ENCODE measurements at places on chromosomes 13 and 19.
A peak's percentile ranks its signal among the peaks of the same experiment; 100 is the strongest.

GRCh38 chr13:44287958-44288357 is 85.7 kb upstream of the SERP2 start:
- DNase-seq: no peak

- no peak for DNase-seq
Measured at GRCh38 chr19:16386619-16387240, 62.1 kb downstream of the KLF2 start.

GRCh38 chr19:10421240-10422045 is 1.1 kb downstream of the PDE4A start:
- no peak for DNase-seq

GRCh38 chr13:93233997-93234416 is 7.4 kb downstream of the GPC6 start:
- no peak for DNase-seq

GRCh38 chr13:104595511-104595910 is 1529.3 kb upstream of the SLC10A2 start:
- DNase-seq: no peak

GRCh38 chr13:86087244-86087643 is 288.0 kb upstream of the SLITRK6 start:
- no peak for DNase-seq

DNA sequence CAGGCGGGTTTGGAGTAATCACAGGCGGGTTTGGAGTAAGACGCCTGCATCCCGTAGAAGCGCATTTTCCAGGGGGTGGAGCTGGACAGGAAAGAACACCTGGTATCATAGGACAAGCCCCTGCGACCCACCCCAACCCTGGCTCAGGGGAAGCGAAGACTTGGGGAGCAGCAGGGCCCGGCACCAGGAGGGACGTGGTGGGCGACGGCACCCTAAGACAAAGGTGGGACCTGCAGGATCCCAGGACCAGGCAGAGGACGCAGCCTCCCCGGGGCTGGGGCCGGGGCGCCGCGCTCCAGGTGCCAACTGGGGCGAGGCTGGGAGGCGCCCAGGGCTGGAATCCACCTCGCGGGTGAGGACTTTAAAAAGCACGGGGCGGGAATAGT is 520 bp downstream of the ZNF600 start:
- peak; percentile 12 for DNase-seq

- no peak for DNase-seq
Measured at GRCh38 chr19:47152205-47152604, 21.6 kb downstream of the SAE1 start.

DNA sequence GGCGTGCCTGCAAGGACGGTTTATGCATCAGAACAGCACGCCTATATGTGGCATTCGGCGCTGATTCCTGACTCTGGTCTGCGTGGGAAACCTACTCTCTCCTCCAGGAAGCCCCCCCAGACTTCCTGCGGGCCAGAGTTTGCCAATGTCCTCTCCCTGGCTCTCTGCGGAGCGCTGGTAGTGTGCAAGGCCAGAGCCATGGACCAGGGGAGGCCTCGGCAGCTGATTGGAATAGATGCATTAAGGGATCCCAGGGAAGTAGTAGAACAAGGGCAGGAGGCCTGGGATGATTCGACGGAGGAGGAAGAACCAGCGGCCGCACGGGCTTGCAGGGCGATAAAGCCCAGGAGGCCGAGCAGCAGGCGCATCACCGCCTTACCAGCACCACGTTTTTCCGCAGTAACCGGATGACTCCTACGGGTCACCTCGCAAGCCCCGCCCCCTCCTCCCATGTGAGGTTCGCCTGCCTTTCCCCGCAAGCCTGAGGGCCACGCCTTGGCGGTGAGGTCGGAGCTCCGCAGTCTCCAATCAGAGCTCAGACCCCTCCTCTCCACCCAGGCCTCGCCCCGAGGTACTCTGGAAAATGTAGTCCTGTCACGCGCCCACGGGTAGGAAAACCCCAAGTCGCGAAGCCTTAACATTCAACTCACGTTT is 5.0 kb downstream of the CLEC11A start:
- DNase-seq: peak; percentile 69

DNA sequence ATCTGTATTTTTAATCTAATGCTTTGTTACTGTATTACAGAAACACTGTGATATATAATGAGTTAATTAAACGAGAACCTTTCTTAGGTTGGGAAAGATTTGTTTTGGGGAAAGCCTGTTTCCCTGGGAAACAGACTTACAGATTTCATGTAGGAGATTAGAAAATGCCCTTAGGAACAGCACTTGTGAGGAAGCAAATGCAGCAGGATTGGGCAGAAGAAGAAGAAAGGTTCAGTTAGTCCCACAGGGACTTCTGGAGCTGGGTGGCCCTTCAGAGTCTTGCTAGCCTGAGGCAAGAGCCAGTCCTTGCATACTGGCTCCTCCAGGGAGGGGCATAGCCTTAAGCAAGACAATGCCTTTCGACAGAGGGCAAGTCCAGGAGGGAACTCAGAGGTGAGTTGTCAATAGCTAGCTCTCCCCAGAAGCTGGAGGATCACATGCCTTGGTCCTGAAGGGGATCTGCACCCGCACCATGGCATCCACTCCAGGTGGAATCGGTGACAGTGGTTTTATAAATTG is 36.8 kb downstream of the N4BP2L1 start:
- no peak for DNase-seq

DNA sequence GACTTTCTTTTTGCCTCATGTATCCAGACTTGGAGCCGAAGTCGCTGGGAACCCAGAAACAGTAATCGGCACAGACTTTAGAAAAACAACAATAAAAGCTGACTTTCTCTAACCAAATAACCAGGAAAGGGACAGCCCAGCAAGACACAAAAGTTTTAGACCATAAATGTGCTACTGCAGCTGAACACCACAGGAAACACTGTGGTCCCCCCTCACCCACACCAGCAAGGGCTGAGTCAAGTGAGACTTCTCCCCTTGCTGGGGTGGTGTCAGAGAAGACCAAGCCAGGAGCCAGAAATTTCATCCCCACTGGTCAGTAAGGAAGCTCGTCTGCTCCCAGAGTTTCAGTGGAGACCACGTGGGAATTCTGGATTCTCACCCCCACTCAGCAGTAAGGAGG is 70.6 kb downstream of the ESD start:
- DNase-seq: no peak

DNA sequence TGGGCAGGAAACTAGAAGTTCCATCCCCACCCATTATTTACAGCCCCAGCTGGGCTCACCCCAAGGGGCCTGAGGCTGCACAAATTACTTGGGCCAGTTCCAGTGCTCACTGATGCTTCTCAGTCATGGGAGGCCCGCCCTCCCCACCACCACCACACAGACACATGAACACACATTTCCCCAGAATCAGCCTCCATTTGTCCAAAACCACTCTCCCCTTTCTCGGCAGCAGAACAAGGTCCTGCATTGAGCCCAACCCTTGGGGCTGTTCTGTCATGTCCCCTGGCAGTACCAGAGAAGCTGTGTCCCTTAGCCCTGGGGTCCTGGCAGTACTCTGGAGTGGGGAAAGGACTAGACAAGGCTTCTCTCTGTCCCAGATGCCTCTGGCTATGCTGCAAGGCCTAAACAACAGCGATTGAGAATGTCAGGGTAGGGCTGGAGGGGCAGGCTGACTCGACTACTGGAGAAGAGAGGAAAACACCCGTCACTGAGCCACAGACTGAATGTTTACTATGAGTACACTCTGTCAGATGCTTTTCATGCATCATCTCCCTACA is 21.8 kb downstream of the SAMD4B start:
- no peak for DNase-seq

DNA sequence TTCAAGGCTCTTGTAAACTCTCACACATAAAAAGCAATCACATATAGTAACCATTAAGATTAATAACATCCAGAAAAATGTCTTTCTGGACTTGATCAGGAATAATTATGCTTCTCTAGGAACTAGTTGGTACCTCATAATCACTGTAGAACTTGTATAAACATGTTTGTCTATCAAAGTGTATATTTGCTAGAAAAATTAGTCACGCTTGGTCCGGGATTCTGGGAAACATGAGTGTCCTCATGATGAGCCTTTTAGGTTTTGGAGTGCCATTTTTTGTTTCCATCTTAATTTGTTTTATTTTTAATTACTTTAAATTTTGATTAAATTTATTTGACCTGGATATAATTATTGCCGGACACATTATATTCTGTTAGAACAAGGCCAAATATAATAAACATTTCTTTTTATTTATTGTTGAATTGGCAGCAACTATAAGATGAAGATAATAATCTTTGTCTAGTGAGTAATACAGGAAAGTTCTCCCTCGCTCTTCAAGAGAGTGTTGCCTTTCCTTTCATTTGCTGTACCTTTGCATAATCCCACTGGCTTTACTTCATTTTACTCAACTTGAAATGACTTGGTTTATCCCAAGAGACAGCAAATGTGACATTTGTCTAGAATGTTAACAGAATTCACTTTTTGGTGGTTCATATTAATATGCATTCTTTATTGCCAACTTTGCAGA is 207.0 kb downstream of the NALCN start:
- DNase-seq: no peak

GRCh38 chr19:3405261-3405653 is 38.9 kb downstream of the NFIC start:
- DNase-seq: no peak

DNA sequence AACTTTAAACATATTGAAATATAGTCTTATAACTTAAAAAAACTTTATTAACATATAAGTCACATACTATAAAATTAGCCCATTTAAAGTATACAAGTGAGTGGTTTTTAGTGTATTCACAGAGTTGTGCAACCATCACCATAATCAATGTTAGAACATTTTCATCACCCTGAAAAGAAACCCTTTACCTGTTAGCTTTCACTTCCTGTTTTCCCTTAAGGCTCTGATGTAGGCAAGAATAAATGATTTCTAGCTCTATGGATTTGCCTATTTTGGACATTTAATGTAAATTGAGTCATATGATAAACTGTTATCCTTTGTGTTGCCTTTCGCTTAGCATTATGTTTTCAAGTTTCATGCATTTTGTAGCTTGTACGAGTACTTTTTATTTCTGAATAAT is 15.6 kb downstream of the ZNF568 start:
- no peak for DNase-seq

DNA sequence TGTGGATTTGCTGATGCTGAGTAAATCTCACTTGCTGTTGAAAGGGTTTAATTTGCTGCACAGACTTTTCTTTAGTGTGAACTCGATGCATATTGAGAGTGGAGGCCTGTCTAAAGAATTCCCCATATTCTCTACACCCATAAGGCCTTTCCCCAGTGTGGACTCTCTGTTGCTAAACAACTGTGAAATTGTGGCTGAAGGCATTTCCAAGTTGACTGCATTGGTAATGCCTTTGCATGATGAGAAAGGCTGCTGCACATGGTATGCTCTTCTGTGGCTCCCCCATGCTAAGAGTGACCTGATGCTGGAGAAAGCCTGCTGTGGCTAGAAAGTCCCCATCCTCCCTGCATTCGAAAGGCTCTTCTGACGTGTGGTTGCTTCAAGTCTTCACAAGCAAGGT is 6.6 kb upstream of the ZNF599 start:
- no peak for DNase-seq

Measured in progenitor cell of endocrine pancreas (in vitro differentiated cells).